ENCODE measurements at places on chromosomes 13 and 19.

DNA sequence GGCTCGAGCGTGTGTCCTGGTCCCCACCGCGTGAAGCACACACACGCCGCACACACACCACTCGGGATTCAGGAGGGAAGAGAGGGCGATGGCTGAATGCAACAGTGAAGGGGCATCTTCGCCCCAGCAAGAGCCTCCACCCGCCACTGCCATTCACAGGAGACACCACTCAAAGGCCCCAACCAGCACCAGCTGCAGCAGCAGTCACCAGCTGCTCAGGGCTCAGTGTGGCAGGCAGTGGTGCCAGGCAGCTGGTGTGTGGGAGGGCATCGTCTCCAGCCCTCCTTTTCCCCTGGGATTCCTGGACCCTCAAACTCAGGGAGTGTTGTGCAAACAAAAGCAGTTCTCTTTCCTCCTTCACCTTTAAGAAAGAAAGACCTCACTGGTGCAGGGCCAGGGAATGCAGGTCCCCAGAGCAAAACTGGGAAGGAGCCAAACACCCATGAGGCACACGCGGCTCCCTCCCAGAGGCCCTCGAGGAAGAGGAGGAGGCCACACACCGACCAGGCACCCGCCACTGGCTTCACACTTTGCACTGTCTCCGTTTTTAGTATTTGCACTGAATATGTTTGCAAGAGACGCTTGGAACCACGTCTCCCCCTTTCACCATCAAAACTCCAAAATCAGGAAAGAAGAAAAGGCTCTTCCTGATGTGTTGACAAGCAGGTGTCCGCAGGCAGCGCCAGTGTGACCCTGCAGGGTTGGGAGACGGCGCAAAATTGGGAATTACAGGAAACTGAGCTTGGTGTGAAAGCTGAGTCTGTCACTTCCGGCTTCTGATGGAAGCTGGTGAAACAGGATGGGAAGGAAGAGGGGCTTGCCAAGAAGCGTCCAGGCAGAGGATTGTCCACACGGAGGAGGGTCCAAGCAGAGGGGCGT lies 26.4 kb upstream of the F7 start:
- DNase-seq, result no peak

GRCh38 chr13:109738298-109738746 lies 48.1 kb downstream of the IRS2 start:
- DNase-seq, result no peak

GRCh38 chr13:66074018-66074615 lies 1156.0 kb downstream of the PCDH9 start:
- no peak for DNase-seq

- no peak for DNase-seq
Observed at GRCh38 chr19:43470288-43470687, 4.9 kb upstream of the LYPD3 start.

DNA sequence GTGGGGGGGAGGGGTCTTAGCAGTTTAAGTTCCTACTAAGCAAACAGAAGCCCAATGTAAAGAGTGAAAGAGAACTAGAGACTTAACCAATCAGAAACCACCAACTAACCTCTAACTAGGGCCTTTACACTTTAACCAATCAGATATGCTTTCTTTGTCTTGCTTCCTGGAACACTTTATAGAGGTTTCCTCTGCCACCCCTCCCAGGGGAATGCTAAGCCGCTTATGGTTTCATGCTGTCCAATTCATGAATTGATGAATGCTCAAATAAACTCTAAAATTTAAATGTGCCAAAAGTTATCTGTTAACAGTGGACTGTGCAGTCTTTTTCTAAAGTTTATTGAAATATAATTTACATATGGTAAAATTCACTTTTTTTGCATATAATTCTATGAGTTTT lies 33.9 kb upstream of the LATS2 start:
- no peak for DNase-seq

- no peak for DNase-seq
Observed at GRCh38 chr13:112575675-112576074, 12.3 kb downstream of the TUBGCP3 start.

DNA sequence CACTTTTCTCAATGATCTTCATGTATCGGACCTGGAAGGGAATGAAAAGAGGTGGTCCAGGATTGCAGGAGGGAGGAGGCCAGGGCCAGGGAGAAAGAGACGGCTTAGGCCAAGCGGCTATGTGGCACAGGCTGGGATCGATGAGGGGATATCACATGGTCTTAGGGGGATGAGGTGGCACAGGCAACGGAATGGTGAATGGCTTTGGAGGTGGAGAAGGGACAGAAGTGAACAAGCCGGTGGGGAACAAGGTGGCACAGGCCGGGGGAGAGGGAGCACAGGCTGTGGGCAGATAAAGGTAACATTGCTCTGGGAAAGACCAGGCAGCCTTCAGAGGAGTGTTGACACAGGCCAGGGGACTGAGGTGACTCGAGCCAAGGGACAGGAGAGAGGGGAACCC lies 5.7 kb upstream of the CDKN2D start:
- no peak for DNase-seq

- DNase-seq, result no peak
Observed at GRCh38 chr19:34393031-34393430, 11.2 kb upstream of the PDCD2L start.

DNA sequence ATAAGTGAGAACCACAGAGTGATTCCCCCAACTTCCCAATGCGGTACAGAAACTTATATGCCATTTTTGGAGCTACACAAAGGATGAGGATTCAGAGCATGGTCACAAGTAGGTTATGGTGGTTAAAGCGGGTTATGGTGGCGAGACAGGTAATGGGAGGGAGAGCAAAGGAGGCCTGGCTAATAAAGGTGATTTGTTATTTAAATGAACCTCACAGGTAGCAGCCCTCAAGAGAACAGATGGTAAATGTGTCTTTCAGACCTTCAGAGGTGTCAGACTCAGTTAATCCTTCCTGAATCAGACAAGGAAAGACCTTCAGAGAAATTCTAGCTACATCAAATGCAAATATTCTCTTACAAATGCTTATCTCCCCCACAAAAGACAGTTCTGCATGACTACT lies 1971.4 kb downstream of the OLFM4 start:
- DNase-seq, result no peak

GRCh38 chr13:43389573-43389972 lies 366.2 kb downstream of the DNAJC15 start:
- no peak for DNase-seq

GRCh38 chr13:46951516-46951915 lies 54.7 kb upstream of the HTR2A start:
- DNase-seq, result no peak

DNA sequence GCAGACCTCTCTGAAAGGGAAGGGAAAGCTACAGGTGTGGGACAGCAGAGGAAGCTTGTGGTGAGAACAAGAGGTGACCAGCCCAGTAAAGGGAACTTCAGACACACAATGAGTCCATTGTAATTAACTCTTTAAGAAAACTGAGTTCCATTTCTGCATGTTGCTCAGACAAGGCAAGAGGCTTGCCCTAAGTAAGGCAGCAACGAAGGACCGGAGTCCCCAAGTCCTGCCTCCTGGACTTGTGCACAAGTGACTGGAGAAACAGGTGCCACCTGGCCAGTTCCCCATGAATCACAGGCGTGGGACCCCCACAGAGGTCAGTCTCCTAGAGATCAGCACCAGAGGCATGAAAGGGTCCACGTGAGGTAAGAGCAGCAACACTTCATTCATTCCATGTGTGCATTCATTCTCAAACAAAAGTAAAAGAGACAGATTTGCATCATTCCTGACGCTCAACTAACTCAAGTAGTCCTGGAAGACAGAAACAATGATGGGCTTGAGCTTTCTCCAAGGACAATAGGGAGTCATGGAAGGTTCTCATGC lies 14.7 kb upstream of the SIGLEC6 start:
- DNase-seq, result no peak

- DNase-seq, result no peak
Observed at GRCh38 chr13:97542102-97542685, 108.2 kb downstream of the RAP2A start.

- DNase-seq, result no peak
Observed at GRCh38 chr13:29490561-29490885, 105.0 kb downstream of the SLC7A1 start.

- DNase-seq, result no peak
Observed at GRCh38 chr13:109725297-109725696, 61.1 kb downstream of the IRS2 start.

- DNase-seq, result no peak
Observed at GRCh38 chr13:25118378-25118905, 22.5 kb downstream of the PABPC3 start.

GRCh38 chr19:19642506-19643157 lies 825 bp downstream of the GMIP start:
- no peak for DNase-seq

- DNase-seq, result peak; percentile 5
Observed at GRCh38 chr13:32031025-32031814, at the start of gene FRY. TSS of gene FRY (plus strand) at chr13:32031774. CDS start at chr13:32031796, 22 bp downstream.
